Placental pericyte (primary cell): ENCODE measurements at places on chromosomes 12 and 14. TPM values are rescaled to one million over a fixed set of nuclear protein-coding genes. Genes with fewer than 3 reads are reported as not detected.

KRT8 gene
- 217 and 272 TPM in 2 replicates for total RNA-seq

KRT7 gene
- 1.1 and 7.0 TPM in 2 replicates for total RNA-seq

MSI1 gene
- not detected in 2 replicates for total RNA-seq

E2F7 gene
- total RNA-seq, result 46.2 and 92.8 TPM in 2 replicates

CAPZA3 gene
- total RNA-seq, result not detected in 2 replicates

SRRM4 gene
- total RNA-seq, result not detected in 2 replicates

CDKN3 gene
- total RNA-seq, result 3.9 and 35.1 TPM in 2 replicates

A2ML1 gene
- total RNA-seq, result 0.72 TPM in 1 of 2 replicates, not detected in the other

FAM186B gene
- total RNA-seq, result 0.14 and 0.44 TPM in 2 replicates

IFI27 gene
- 16.9 and 43.2 TPM in 2 replicates for total RNA-seq

GLT1D1 gene
- not detected in 2 replicates for total RNA-seq

GPRC5A gene
- total RNA-seq, result 17.9 and 50.1 TPM in 2 replicates

ADAM21 gene
- total RNA-seq, result 0.29 TPM in 1 of 2 replicates, not detected in the other

PPM1H gene
- total RNA-seq, result 0.88 and 1.6 TPM in 2 replicates

SEC23A gene
- total RNA-seq, result 323 and 349 TPM in 2 replicates

ETFBKMT gene
- total RNA-seq, result 1.5 and 3.1 TPM in 2 replicates

GLIPR1L1 gene
- not detected in 2 replicates for total RNA-seq

AJUBA gene
- 50.4 and 91.7 TPM in 2 replicates for total RNA-seq

CDKN1B gene
- 29.9 and 38.7 TPM in 2 replicates for total RNA-seq

KCNH3 gene
- 0.29 and 0.44 TPM in 2 replicates for total RNA-seq

SLC22A17 gene
- 7.3 and 7.7 TPM in 2 replicates for total RNA-seq

ADSS1 gene
- 0.43 and 2.2 TPM in 2 replicates for total RNA-seq

C12orf54 gene
- total RNA-seq, result not detected in 2 replicates

PUS7L gene
- total RNA-seq, result 15.8 and 33.8 TPM in 2 replicates

RD3L gene
- total RNA-seq, result not detected in 2 replicates

OTUB2 gene
- total RNA-seq, result 0.66 and 0.86 TPM in 2 replicates

ADAM20 gene
- total RNA-seq, result 1.4 and 1.8 TPM in 2 replicates

TAS2R46 gene
- total RNA-seq, result 2.6 and 3.5 TPM in 2 replicates

MMP17 gene
- total RNA-seq, result 12.7 and 21.2 TPM in 2 replicates

FAM90A1 gene
- under 0.01 and 0.14 TPM in 2 replicates for total RNA-seq

CCDC196 gene
- total RNA-seq, result not detected in 2 replicates

PPP2R3C gene
- total RNA-seq, result 36.9 and 37.9 TPM in 2 replicates

WNT5B gene
- total RNA-seq, result 9.6 and 120 TPM in 2 replicates

VPS33A gene
- total RNA-seq, result 28.6 and 33.3 TPM in 2 replicates

AP5M1 gene
- 19.7 and 30.8 TPM in 2 replicates for total RNA-seq

PLEKHD1 gene
- under 0.01 TPM in 1 of 2 replicates, not detected in the other for total RNA-seq

KRT85 gene
- not detected in 2 replicates for total RNA-seq

KCNK13 gene
- total RNA-seq, result under 0.01 TPM in 1 of 2 replicates, not detected in the other

TMEM260 gene
- 14.7 and 17.9 TPM in 2 replicates for total RNA-seq

BCL7A gene
- 5.0 and 5.3 TPM in 2 replicates for total RNA-seq

TMEM233 gene
- total RNA-seq, result not detected in 2 replicates

SLC17A8 gene
- total RNA-seq, result not detected in 2 replicates

PDZRN4 gene
- total RNA-seq, result not detected in 2 replicates

KMT2D gene
- total RNA-seq, result 42.5 and 43.3 TPM in 2 replicates

DACT1 gene
- 52.3 and 56.0 TPM in 2 replicates for total RNA-seq

AMDHD1 gene
- 0.14 and 0.22 TPM in 2 replicates for total RNA-seq

RFLNA gene
- 3.1 and 67.8 TPM in 2 replicates for total RNA-seq

SERPINA3 gene
- under 0.01 and 0.14 TPM in 2 replicates for total RNA-seq

SOAT2 gene
- total RNA-seq, result not detected in 2 replicates
